ENCODE measurements at places on chromosomes 7 and 10.

DNA sequence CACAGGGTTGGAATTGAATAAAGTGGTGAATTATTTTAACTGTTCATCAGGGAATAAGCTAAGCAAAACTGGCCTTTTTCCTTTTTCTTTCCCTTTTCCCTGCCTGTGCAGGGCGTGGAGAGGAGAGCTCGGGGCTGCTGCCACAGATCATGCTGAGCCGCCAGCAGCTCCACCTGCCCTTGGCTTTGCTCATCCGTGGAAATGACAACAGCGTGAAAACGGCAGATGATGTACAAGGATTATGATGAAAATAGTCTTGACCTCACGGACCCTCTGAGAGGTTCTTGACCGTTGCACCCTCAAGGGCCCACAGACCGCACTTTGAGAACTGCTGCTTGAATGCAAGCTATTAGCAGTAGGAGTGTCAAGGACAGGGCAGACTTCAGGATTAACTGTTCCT, 10.6 kb downstream of the PPP2R2D start:
- no peak for DNase-seq

- no peak for DNase-seq
These were observed 38.9 kb downstream of the TCF7L2 start for GRCh38 chr10:112988839-112989406.

DNA sequence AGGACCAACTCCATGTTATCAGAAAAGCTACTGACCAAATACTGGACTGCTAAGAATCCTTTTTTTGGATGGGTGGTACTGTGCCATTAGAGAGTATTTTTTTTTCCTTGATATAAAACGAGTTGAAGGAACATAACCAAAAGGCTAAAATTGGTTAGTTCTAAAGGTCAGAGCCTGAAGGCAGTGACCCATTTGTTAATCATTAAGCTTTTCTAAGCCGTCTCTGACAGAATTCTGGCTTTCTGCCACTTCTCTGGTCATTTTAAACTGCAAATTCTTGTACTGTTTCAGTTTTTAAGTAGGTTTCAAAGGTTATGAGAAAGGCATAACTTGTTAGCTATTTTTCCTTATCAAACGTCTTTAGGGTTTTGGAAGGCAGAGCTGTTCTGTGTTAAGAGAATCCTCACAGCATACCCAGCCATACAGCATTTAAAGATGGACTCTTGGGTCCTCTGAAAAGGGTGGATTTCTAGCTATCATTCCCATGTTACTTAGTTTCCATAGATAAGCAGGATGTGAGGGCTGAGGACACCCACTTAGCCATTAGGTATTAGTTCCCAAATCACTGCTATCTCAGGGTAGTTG, 196.8 kb downstream of the RNLS start:
- DNase-seq = no peak

- DNase-seq = no peak
These were observed 7.3 kb downstream of the PPP2R2D start for GRCh38 chr10:131908151-131908550.

- no peak for DNase-seq
These were observed 74.3 kb upstream of the CSTF2T start for GRCh38 chr10:51773681-51774080.

- DNase-seq = no peak
These were observed 89.8 kb downstream of the CAMK1D start for GRCh38 chr10:12438919-12439692.

DNA sequence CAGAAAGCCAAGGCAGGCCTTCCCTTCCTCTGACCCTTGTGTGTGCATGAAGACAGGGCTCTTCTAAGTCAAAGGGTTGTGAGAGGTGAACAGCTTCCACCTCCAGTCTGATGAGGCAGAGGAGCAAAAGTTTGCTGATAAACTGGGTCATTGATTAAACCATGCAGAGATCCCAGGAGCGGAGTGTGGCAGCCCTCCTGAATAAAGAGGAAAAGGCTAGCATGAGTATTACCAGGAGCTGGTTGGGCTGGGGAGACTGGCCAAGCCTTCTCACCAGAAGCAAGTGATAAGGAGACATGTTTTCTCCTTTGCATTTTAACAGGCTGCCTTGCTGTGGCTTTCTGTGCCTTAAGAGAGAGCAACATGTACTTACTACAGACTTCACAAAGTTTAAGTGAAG, 10.2 kb downstream of the LMOD2 start:
- DNase-seq = no peak

DNA sequence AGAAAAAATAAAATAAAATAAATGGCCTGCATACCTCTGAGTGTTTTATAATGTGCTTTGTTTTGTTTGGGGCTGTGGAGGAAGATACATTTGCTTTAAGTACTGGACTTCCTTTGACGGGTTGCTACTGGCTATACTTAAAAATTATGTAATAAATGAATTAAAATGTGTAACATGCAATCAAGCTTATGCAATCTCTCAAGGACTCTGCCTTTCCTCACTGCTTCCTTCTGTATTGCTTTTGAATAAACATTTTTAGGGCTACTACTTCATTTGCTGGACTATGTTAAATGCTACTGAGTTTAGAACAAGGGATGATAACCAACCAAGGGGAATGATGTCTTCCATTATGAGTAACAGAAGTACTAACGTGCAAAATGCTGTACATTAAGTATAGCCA, 91.6 kb downstream of the ETV1 start:
- no peak for DNase-seq

DNA sequence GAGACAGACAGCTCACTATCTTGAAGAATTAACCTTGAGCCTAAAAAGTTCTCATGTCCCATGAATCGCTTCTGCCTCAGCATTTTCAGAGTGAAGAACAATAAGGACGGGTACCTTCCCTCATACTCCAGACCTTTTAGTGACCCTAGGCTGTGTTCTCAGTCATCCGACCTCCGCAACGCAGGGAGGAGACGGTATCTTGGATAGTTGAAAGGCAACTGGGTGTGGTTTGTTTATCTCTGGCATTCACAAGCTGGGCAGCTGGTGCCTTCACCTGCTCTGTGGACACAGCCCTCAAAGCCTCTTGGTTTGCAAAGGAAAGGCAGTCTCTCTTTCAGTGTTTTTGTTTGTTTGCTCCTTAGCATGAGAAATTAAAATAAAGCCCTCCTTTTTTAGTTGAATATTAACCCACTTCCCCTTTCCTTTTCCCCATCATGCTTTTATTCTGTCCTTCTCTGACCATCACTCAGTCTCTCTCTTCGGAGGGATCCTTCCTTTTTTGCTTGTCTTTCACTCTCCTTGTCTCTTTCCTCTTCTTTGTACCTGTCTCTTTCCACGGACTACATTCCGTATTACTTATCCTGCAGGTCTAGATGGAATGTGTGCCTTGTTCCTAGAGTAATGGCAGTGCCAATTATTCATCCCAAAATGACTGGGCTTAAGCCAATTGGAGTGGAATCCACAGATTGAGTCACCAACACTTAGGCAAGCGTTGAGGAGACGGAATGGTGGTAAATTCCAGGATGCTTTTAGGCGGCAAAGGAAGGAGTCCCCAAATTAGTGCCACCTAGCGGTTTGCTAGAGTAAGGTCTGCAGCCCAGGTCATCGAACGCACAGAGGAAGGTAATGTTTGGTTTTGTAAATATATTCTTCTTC, 45.8 kb downstream of the PRR15 start:
- DNase-seq = no peak

DNA sequence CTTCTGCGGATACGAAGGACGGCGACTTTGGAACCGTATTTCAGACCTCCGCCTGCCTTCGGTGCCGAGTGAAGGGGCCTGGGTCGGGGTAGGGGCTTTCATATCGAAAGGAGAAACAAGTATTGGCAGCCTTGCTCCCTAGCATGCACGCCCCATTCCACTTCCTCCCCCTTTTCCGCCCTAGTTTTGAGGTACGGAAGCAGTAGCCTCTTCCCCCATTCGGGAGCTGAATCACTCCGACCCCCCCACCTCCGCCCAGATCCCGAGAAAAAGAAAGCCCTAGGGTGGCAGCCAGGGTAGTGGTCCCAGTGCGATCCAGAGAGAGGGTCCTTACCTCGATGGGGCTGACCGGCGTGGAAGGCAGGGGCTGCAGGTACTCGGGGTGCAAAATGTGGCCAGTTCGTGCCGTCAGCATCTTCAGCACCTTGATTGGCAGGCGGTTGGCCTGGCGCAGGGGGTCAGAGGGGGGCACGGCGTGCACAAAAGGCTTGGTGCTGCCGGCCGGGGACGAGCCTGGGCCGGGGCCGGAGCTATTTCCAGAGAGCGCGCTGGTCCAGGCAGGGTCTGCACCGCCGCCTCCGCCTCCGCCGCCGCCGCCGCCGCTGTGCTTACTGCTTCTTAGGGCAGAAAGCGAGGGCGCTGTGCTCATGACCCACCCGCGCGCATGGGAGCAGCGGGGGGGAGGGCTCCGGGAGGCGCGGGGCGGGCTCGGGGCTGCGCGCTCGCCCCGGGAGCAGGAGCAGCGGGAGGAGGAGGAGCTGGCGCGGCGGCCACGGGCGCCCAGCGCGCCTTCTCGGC, 594 bp downstream of the ZNF503 start:
- no peak for DNase-seq

GRCh38 chr7:126780993-126781392, 471.7 kb downstream of the GRM8 start:
- DNase-seq = no peak

DNA sequence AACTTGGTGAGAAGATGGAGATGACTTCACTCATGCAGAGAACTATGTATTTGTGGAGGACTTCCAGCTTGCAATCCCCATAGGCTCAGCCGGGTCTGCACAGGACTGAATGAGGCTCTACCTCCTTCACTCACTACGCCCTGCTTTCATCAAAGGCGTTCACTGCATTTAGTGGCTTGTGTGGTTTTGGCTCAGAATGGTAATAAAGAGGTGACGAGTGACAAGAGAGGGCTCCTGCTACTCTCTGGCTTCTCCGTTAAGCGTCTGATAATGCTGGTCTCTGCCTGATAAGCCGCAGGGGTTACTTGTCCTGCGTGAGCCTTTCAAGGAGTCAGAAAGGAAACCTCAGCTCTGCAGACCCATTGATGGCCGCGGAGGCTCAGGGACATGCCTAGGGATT, 343.4 kb downstream of the PRPF18 start:
- no peak for DNase-seq

DNA sequence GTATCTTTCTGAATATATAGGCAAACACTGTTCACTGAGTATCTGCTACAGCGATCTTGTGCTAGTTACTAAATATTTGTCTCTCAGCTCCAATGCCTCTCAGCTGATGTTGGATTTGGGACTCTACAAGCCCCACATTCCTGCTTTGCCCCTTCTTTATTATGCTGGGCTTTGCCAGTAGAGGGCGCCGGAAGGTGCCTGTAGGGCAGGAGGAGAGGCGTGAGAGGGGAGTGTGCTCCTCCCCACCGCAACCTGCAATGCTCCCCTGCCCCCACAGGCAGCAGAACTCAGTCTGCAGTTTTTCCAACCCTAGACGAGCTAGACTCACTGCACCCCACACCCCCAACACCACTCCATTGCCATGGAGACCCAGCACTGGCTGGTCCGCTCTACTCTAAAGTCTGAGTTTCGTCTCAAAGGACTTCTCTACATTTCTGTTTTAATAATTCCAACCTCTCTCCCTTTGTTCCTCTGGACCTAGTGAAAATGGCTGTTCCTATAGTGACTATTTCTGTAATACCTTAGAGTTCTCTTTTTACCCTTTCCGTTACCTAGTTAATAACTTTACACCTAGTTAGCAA, 337.6 kb downstream of the CCSER2 start:
- DNase-seq = no peak

GRCh38 chr10:33315891-33316290, 18.6 kb downstream of the NRP1 start:
- no peak for DNase-seq

GRCh38 chr10:96507044-96507443, 6.7 kb downstream of the TLL2 start:
- DNase-seq = no peak

- DNase-seq = no peak
These were observed 21.1 kb upstream of the EZH2 start for GRCh38 chr7:148905093-148905666.

- no peak for DNase-seq
These were observed 31.3 kb upstream of the NME8 start for GRCh38 chr7:37816922-37817590.

- DNase-seq = no peak
These were observed 25.2 kb upstream of the FIGNL1 start for GRCh38 chr7:50475340-50475739.

- DNase-seq = no peak
These were observed 96.5 kb upstream of the SDK1 start for GRCh38 chr7:3204526-3204925.

GRCh38 chr7:141003172-141004065, 11.3 kb downstream of the MRPS33 start:
- no peak for DNase-seq

DNA sequence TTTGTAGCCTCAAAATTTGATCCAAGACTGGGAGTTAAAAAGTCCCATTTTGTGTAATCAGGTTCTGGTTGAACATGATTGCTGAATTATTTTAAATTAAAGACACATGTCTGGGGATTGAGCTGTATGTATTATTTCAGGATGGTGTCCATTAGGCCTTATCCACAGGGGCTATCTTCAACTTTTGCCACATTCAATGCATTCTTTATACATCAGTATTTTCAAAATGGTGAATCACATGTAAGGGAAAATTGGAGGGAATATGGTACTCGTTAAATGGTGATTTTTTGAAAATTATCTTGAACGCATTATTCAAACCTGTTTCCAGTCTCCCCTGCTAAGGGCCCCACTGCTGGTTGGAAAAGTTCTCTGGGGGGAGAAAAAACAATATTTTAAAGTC, 367.7 kb upstream of the NPVF start:
- no peak for DNase-seq

GRCh38 chr7:30912021-30912730, 523 bp downstream of the AQP1 start:
- DNase-seq = no peak

DNA sequence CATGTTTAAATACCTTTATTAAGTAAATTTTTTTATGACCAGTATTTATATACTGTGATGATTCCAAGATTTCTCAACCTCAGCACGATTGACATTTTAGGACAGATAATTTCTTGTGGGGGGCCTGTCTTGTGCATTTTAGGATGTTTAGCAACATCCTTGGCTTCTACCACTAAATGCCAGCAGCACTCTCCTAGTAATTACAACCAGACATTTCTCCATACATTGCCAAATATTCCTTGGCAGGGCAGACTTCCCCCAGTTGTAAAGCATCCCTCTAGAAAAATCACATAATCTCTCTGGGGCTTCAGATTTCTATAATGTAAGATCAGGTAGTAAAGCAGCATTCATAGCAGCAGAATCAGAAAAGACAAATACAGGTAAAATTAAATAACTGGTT, 7.8 kb upstream of the LIPM start:
- no peak for DNase-seq

DNA sequence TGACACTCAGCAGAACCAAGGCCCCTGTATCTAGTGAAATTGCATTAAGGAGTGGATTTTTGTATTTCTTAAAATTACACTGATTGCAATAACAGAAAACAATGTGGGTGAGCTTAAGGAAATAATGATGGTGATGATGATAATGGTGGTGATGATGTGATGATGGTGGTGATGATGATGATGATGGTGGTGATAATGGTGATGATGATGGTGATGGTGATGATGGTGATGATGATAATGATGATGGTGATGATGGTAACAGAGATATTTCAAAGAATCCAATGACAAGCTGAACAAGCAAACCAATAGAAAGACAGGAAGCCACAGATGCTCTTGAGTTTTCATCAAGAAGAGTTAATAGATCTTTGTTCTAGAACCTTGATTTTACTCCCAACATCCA, 630.7 kb upstream of the AUTS2 start:
- DNase-seq = no peak

- DNase-seq = no peak
These were observed 48.7 kb downstream of the EPC1 start for GRCh38 chr10:32298075-32298812.

GRCh38 chr10:99370993-99371392, 41.8 kb downstream of the CNNM1 start:
- no peak for DNase-seq
